ENCODE measurements at places on chromosomes 7 and 10. TPM values are rescaled to one million over a fixed set of nuclear protein-coding genes. Genes with fewer than 3 reads are reported as not detected.

DNAJC30 gene
- total RNA-seq, result 14.0 TPM

SUGCT gene
- 5.0 TPM for total RNA-seq

NRF1 gene
- total RNA-seq, result 9.6 TPM

ANXA8L1 gene
- not detected for total RNA-seq

MEIG1 gene
- total RNA-seq, result not detected

SPDYE6 gene
- total RNA-seq, result not detected

DPP6 gene
- total RNA-seq, result 0.25 TPM

MMD2 gene
- not detected for total RNA-seq

POLR2J3 gene
- total RNA-seq, result 8.6 TPM

AKR1D1 gene
- not detected for total RNA-seq

PTPRE gene
- 13.8 TPM for total RNA-seq

CCL24 gene
- total RNA-seq, result not detected
